MM.1S (cell line): ENCODE measurements at places on chromosomes 1 and 21.

- peak overlapping the region; percentile 54; the same call in 1 of the 2 replicates for H3K27ac ChIP-seq
- peak; percentile 54 for DNase-seq
- no peaks in the 10 kb centered on the region for H3K36me3 ChIP-seq
- H3K27me3 ChIP-seq: no peaks in the 10 kb centered on the region
- H3K4me1 ChIP-seq: peaks cover 25% of the 10 kb centered on the region
These were observed 37.7 kb downstream of the CD34 start for GRCh38 chr1:207873055-207873890.

- no peaks in the 10 kb centered on the region for H3K4me1 ChIP-seq
- H3K36me3 ChIP-seq: no peaks in the 10 kb centered on the region
- H3K27me3 ChIP-seq: no peaks in the 10 kb centered on the region
- no peak overlapping the region for H3K27ac ChIP-seq
These were observed 33.0 kb upstream of the IFI44L start for GRCh38 chr1:78587211-78587610.

- peaks cover 15% of the 10 kb centered on the region for H3K4me1 ChIP-seq
- H3K27ac ChIP-seq: peak overlapping the region; percentile 57; the same call in 1 of the 2 replicates
- peak; percentile 65 for DNase-seq
- no peaks in the 10 kb centered on the region for H3K36me3 ChIP-seq
These were observed 187.9 kb downstream of the VAV3 start for GRCh38 chr1:107776900-107777663.

DNA sequence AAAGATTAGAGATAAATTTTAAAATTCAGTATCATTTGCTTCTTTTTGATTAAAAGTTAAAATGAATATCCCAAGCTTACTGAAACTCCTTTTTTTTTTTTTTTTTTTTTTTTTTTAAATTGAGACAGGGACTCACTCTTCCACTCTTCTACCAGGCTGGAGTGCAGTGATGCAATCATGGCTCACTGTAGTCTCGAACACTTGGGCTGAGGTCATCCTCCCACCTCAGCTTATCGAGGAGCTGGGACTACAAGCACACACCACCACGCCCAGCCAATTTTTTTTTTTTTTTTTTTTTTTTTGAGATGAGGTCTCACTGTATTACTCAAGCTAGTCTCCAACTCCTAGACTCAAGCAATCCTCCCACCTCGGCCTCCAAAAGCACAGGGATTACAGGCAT is 92.1 kb upstream of the RGS18 start:
- no peak overlapping the region for H3K4me3 ChIP-seq
- H3K27me3 ChIP-seq: no peaks in the 10 kb centered on the region
- H3K27ac ChIP-seq: no peak overlapping the region

DNA sequence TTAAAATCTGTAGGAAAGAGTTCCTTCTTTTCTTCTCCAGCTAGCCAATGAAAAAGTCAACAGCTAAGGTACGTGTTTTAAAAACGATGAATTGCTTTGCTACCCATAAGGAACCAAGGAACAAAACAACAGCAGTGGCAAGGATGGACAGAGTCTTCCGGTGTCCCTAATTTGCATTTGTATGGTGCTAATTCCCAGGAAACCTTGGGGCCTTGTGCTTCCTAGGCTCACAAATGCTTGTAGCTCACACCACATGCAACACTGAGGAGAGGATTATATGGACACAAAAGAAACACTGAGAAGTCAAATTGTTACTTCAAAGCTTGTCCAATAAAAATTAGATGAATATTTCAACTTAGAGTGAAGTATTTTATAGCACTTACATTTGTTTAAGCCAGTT is 1.8 kb upstream of the PGBD5 start:
- H3K36me3 ChIP-seq: no peaks in the 10 kb centered on the region
- H3K27ac ChIP-seq: no peak overlapping the region
- DNase-seq: no peak
- 0 out of 2 replicates have a peak, but pooled peaks cover 4% of the 10 kb centered on the region for H3K27me3 ChIP-seq
- no peaks in the 10 kb centered on the region for H3K4me1 ChIP-seq
- H3K4me3 ChIP-seq: no peak overlapping the region

DNA sequence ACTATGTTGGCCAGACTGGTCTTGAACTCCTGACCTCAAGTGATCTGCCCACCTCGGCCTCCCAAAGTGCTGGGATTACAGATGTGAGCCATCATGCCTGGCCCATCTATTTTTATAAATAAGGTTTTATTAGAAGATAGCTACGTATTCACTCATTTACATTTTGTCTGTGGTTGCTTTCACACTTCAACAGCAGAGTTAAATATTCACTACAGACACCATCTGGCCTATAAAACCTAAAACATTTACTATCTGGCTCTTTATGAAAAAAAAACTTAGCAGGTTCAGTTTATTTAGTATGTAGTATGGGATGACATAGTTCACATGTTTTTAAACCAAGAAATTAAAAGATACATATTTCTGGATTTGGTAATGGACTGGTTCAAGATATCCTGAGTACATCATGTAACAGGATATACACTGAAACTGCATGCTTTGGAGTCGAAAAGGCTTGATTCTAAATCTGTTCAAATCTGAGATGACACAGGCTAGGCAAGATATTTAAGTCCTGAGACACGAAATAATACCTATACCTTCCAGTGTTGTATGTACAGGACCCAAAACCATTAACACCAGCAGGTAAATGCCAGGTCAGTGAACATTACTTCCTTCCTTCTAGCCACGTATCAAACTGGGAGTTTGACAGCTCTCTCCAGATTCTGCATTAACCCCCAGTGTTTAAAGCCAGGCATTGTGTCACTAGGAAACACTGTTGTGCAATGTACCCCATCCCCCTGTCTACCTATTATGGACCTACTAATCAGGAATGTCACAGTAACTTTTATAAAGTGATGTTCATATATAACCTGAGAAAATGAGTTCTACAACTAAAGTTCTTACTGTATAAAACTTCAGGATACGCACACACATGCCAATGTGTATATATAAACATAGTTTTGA is 54.3 kb upstream of the SDC3 start:
- no peaks in the 10 kb centered on the region for H3K4me1 ChIP-seq
- no peak for DNase-seq
- H3K36me3 ChIP-seq: peaks cover 33% of the 10 kb centered on the region
- H3K27me3 ChIP-seq: no peaks in the 10 kb centered on the region

DNA sequence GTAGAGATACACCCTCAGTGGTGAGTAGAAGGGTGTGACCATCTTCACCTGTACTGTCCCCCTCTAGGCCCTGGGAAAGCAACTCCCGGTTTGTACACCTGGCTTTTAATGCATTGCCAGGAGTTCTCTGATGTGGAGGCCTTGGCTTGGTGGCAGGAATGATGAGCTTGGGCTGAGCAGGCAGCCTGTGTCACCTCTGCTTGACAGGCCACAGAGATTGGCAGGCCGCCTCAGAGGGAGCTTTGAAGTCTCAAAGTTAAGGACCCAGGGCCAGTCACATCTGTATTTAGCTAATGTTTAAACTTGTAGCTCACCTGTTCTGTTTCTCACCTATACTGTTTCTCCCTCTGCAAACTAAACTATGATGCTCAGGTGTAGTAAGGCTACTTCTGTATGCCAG is 28.5 kb downstream of the HUNK start:
- H3K4me1 ChIP-seq: no peaks in the 10 kb centered on the region
- no peaks in the 10 kb centered on the region for H3K27me3 ChIP-seq
- no peak for DNase-seq
- H3K36me3 ChIP-seq: no peaks in the 10 kb centered on the region
- no peak overlapping the region for H3K27ac ChIP-seq

DNA sequence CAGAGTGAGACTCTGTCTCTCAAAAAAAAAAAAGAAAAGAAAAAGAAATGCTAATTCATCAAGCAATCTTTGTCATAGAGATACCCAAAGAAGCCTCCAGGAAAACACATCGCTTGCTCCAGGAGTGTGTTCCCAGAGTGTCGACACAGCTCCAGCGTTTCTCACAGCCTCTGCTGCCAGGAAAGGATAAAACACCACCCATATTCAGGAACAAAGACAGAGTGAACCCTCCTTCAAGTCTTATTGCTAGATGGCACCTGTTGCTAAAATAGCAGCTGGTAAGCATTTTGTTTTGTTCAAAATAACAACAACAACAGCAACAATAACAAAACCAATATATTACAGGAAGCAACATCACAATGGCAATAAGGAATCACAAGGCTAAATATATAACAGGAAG is 3.1 kb downstream of the ILDR2 start:
- no peak for DNase-seq
- H3K27me3 ChIP-seq: peaks cover 17% of the 10 kb centered on the region
- no peak overlapping the region for H3K4me3 ChIP-seq
- no peak overlapping the region for H3K27ac ChIP-seq
- no peaks in the 10 kb centered on the region for H3K36me3 ChIP-seq

DNA sequence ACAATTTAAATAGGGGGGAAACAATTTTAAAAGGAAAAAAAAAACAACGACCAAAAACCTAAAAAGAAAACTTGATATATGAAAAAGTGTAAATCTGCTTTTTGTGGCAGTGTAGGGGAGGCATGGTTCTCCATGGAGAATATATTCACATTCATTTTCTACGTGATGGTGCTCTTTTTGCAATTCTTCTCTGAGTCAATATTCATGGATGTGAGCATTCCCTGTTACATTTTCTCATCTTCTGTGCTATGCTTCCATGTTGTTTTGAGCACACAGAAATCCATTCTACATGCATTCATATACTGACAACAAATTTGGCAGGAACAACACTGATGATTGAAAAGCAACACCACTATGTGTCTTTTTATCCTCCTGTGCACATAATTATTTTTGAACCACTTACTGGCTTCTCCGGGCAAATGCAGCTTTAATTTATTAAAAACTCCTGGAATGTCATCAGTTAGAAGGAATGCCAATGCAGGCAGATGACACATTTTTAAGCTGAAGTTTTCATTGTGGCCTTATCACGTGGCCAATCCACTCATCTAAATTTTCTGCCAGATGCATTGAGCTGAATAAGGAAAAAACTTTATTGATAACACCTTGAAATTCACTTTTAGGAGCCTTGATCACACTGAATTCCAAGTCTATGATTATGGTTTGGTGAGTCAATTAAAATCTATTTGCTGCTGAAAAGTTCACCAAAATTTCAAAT is 590.6 kb downstream of the NUF2 start:
- H3K27me3 ChIP-seq: peaks cover 39% of the 10 kb centered on the region
- H3K4me1 ChIP-seq: peaks cover 9% of the 10 kb centered on the region
- no peak overlapping the region for H3K27ac ChIP-seq
- no peak for DNase-seq
- H3K4me3 ChIP-seq: no peak overlapping the region
- H3K36me3 ChIP-seq: no peaks in the 10 kb centered on the region

DNA sequence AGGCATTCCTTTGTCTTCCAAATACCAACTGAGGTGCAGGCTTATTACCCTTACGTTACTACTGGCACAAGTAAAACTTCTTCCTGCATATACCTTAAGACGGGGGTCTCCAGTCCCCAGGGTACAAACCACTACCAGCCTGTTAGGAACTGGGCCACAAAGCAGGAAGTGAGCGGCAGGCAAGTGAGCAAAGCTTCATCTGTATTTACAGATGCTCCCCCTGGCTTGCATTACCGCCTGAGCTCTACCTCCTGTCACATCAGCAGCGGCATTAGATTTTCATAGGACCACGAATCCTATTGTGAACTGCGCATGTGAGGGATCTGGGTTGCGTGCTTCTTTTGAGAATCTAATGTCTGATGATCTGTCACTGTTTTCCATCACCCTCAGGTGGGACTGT is 113.1 kb downstream of the SLC45A1 start:
- peaks cover 22% of the 10 kb centered on the region for H3K4me1 ChIP-seq
- H3K36me3 ChIP-seq: no peaks in the 10 kb centered on the region
- H3K27ac ChIP-seq: no peak overlapping the region
- H3K27me3 ChIP-seq: 0 out of 2 replicates have a peak, but pooled peaks cover 3% of the 10 kb centered on the region
- no peak for DNase-seq

DNA sequence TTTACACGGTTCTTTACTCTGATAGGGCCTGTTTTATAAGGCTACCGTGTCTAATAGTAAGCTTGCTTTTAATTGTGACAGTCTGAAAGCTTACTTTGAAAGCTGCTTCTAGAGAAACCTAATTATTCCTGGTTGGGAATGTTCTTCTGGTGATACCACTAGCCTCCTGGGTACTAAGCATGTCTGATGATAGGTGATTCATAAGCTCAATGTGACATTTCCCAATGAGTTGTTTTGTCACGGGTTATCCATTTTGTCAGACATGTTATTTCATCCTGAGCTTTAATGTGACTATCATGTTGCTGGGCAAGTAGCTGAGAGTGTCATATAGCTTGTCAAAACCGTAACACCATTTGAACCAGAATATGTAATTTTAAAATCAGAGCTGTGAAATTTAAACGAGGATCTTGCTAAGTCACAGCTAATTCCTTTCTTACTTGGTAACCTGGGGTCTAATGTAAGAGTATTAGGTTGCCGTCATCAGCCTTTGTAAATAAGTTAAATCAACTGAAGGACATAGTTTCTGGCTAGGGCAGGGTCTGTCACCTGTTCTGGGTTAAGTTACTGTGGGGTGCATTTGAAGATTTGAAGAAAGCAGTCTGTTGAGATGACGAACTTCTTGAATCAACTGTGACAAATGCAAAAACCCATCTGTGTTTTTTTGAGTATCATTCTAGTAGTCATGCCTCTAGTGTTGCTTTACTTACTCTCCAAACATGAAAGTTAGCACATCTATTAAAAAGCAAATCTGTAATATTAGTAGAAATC is 529.2 kb downstream of the USP25 start:
- no peak overlapping the region for H3K27ac ChIP-seq
- no peaks in the 10 kb centered on the region for H3K4me1 ChIP-seq
- H3K4me3 ChIP-seq: no peak overlapping the region
- no peaks in the 10 kb centered on the region for H3K27me3 ChIP-seq

GRCh38 chr1:201696217-201696761 is 132.7 kb upstream of the IPO9 start:
- no peaks in the 10 kb centered on the region for H3K36me3 ChIP-seq
- H3K4me3 ChIP-seq: no peak overlapping the region
- H3K27me3 ChIP-seq: no peaks in the 10 kb centered on the region; the same call in 1 of the 2 replicates
- no peaks in the 10 kb centered on the region for H3K4me1 ChIP-seq

- H3K27ac ChIP-seq: no peak overlapping the region
- no peaks in the 10 kb centered on the region for H3K27me3 ChIP-seq
- no peak overlapping the region for H3K4me3 ChIP-seq
- no peak for DNase-seq
- peaks cover 15% of the 10 kb centered on the region for H3K4me1 ChIP-seq
These were observed 7.7 kb downstream of the PCP4L1 start for GRCh38 chr1:161266202-161266601.

- H3K36me3 ChIP-seq: peaks cover 41% of the 10 kb centered on the region; the same call in 1 of the 2 replicates
- H3K4me1 ChIP-seq: no peaks in the 10 kb centered on the region
- DNase-seq: no peak
- no peak overlapping the region for H3K4me3 ChIP-seq
- H3K27ac ChIP-seq: no peak overlapping the region
These were observed 9.9 kb downstream of the PSMB2 start for GRCh38 chr1:35631396-35631795.

GRCh38 chr1:238324211-238324864 is 433.6 kb upstream of the ZP4 start:
- H3K36me3 ChIP-seq: no peaks in the 10 kb centered on the region
- H3K4me1 ChIP-seq: no peaks in the 10 kb centered on the region
- no peak for DNase-seq
- H3K4me3 ChIP-seq: no peak overlapping the region

- H3K4me3 ChIP-seq: no peak overlapping the region
- H3K27me3 ChIP-seq: peaks cover 93% of the 10 kb centered on the region
- H3K4me1 ChIP-seq: no peaks in the 10 kb centered on the region
- H3K27ac ChIP-seq: no peak overlapping the region
These were observed 2.9 kb downstream of the PADI3 start for GRCh38 chr1:17251701-17252376.
